ENCODE measurements at places on chromosomes 16 and 17.

DNA sequence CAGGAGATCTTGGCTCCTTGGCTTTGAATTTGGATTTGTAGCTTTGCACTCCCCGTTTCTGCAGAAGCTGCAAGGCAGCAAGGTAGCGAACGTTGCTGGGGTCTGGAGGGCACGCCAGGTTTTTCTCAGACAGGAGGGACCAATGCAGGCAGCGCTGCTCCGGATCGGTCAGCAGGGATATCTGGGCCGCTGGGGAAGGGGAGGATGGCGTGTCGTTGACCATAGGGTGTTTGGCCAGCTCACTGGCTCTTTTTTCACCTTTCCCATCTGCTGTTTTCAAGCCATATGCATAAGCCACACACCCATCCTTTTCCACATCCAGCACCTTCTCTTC lies 15.8 kb downstream of the C16orf46 start:
- DNase-seq, result no peak

DNA sequence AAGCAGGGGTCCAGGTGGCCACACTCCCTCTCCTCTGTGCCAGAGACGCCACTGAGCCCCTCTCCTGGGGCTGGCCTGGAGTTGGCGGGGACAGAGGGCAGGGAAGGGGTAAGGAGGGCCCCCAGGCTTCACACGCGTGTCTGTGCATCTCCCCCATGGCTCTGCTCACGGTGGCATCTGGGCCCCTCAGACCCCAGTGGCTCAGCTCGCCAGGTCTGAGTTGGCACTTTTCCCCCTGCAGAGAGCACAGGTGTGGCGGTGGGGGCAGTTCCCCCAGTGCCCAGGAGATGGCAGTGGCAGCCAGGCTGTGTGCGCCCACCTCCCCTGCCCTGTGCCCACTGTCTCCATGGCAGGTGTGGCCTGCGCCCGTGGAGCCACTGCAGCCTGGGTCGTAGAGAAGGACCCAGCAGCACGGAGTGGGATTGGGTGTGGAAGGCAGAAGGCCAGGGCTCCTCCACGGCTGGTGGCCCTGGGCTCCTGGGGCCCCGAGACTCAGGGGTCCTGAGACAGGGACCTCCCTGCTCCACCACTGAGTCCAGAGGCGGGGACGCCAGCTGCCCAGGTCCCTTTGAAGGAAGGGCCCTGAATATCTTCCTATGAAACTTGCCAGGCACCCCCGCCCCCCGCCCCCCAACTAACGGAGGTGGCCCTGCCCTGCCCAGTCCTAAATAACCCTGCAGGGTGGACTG lies 4.3 kb upstream of the APRT start:
- no peak for DNase-seq

GRCh38 chr17:76262732-76263344 lies 2.3 kb upstream of the UBALD2 start:
- DNase-seq, result no peak

DNA sequence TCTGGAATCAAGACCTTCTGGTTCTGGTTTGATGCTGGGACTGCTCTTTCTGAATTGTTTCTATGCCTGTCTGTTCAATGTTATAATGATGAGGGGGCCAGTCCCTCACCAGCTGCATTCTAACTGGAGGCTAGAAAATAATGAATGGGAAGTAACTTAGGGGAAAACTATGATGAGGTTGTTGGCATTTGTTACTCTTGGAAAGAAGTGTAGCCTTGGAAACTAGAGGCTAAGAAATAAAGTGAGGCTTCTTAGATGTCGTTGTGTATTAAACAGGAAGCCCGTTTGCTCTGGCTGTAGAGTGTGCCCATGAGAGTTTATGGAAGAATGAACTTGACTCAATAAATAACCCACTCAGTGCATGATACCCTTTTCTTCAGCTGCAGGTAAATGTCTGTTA lies 140.8 kb downstream of the PRKCA start:
- no peak for DNase-seq

DNA sequence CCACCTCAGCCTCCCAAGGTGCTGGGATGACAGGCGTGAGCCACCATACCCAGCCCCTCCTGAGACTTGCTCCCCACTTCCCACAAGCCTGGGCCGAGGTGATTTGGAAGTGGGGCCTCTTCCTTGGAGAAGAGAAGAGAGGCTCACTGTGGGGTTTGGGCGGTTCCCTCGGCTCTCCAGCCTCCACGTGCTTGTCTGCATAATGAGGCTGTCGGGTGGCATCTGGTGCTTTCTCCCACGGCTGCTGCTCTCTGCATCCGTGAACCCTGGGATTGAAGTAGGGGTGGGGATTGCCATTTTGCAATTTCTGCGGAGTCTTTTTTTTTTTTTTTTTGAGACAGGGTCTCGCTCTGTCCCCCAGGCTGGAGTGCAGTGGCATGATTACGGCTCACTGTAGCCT lies 101.4 kb downstream of the RAP1GAP2 start:
- DNase-seq, result no peak

GRCh38 chr17:81244358-81245023 lies 5.4 kb downstream of the NDUFAF8 start:
- DNase-seq, result no peak

DNA sequence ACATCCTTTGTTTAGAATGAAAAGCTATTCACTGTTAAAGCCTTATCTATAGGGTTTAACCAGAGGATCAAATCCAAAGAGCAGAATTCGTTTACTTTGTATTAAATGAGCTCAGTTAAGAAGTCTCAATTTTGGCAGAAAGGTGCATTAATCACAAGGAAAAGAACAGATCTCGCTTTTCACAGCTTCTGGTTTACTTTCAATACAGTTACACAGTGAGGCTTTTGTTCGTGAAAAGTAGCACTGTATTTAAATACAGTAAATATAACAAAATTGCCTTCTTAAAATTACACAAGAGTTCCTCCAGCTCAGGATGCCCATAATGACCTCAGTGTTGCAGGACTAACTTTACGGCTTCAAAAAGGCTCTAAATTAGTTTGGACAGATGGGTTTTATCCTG lies 669.1 kb upstream of the SALL1 start:
- DNase-seq, result no peak

- no peak for DNase-seq
Measured at GRCh38 chr17:29930409-29931010, 482 bp upstream of the SSH2 start.

DNA sequence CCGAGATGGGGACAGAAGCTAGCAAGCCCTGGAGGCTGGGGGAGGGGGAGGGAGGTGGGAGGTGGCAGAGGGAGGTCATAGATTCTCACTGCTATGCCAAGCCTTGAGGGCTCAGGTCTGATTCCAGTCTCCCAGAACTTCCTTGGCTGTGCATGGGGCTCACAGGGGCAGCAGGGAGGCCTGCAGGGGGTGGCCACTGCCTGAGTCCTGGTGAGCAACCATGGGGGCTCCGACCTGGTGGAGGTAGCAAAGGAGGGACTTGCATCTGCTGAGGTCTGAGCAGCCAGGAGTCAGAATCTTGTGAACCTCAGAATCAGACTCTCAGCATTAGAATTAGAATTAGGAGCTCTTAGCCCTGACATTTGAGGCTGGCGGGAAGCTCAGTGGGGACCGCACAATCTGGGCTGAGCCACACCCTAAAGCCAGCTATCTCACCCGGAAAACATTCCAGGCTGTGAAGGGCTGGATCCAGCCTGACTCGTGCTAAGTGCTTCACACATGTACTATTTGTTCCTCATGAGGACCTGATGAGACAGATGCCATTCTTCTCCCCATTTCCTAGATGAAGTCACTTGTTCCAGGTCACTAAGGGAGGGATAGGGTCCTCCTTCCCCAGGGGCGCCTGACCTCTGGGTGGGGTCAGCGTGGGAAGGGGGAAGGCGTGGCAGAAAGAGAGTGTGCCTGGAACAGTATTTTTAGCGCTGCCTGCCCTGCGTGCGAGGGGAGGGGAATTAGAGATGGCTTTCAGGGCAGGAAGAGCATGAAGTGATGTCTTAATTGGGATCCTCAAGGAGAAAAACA lies 17.3 kb upstream of the KCNJ12 start:
- no peak for DNase-seq

DNA sequence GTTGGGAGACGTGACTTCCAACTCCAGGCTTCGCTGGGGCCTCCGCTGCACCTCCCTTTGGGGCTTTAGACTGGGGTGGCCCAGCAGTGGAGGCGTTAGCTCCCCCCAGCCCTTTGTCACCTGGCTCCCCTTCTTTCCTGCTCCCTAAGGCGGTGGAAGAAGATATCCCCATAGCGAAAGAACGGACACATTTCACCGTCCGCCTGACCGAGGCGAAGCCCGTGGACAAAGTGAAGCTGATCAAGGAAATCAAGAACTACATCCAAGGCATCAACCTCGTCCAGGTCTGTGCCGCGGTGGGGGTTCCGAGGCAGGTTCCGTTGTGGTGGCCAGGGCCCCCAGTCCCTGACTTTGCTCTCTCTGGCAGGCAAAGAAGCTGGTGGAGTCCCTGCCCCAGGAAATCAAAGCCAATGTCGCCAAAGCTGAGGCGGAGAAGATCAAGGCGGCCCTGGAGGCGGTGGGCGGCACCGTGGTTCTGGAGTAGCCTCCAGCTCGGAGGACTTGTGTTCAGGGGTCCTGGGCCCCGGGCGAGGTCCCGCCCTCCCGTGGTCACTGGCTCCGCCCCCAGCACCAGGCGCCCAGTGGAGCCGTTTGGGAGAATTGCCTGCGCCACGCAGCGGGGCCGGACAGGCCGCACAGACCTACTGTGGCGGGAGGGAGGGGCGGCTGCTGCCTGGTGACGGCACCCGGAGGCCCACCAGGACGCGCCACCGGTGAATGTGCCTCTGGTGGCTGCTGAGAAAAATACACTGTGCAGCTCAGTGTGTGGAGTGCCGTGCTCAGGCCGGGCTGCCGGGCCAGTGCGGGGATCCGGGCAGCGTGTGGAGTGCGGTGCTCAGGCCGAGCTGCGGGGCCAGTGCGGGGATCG lies 3.8 kb downstream of the MRPL12 start:
- DNase-seq, result no peak

- no peak for DNase-seq
Measured at GRCh38 chr17:4174556-4174955, 31.6 kb downstream of the CYB5D2 start.

DNA sequence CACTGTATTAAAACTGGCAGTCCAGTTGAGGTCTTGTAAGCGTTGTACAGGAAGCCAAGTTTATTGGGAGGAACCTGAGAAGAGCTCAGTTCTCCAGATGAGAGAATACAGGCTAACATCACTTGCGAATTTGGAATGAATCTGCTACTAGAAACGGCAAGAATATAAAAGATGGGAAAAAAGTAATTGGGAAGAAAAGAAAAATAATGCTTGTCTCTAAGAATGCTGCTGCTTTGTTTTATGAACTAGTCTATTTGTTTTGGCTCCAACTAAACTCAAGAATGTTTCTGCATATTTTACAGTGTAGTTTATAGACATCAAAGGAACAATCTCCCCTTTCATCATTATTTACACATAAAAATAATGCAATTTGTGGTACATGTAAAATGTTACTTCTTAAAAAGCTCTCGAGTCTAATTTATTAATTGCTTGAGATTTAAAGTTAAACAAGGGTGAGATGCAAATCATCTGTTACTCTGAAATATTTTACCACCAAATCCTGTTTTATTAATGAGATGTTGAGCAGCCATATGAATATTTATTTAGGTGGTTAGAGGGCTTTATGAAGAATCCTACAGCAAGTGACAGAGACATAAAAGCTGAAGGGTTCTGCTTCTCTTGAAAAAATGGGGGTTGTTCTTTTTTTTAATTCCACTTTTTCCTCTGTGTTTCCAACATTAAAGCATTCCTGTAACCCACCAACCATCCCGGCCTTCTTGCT lies 162.1 kb upstream of the AXIN2 start:
- no peak for DNase-seq

DNA sequence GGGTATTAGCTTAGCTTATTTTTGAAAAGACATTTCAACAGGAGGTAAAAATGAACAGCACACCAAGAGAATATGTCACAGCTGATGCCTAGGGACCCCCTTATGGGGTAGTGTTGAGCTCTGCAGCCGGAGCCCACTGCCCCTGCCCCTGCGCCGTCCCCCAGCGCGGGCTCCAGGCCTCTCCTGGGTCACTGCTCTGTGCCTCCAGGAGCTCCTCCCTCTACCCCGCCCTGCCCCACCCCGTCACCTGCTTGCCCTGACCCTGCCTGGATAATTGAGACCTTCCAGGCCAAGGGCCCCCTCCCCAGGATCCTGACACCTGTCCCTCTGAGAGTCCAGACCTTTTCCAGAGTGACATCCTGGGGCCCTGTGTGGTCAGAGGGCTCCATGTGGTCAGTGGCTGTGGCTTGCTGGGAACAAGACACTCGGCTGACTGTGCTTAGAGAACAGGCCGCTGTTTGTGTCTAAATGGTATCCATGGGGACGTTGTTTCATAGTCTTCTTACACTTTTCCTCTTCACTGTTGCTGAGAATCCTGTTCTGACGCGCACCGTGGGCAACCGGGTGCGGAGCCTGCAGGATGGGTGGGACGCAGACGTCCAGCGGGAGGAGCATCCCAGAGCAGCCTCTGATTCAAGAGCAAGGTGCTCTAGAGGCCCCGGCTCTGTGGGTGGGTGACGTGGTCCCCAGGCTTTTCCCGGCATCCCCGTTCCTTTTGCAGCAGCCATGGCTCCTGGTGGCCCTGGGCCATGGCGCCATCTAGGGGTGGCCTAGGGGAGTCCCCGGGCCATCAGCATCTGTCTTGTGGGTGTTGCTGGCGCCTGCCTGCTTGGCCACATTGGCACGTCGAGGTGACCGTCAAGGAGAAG lies 20.0 kb upstream of the WFIKKN1 start:
- DNase-seq, result peak; percentile 59

GRCh38 chr16:23435500-23435899 lies 17.5 kb downstream of the COG7 start:
- DNase-seq, result peak; percentile 42

DNA sequence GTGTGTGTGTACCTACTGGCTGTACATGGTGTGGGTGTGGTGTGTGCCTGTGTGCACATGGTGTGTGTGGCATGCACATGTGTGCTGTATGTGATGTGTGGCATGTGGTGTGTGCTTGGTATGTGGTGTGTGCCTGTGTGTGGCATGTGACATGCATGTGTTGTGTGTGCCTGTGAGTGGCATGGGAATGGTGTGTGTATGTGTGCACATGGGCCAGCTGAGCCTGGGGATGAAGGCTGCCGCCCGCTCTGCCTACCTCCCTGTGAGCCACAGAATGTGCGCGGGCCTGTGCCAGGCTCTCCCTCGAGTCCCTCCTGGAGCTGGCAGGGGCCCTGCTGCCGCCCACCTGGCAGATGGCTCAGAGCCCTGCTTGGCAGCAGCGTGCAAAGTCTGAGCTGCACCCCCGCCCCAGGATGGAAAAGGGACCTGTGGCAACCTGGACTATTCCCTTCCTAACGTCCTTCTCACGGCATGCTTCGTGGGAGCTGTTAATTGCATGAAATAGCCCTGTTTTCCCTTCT lies 9.3 kb downstream of the PRSS27 start:
- DNase-seq, result no peak

- DNase-seq, result no peak
Measured at GRCh38 chr17:53819956-53820355, 2.8 kb upstream of the KIF2B start.

GRCh38 chr17:17782523-17783115 lies 54.2 kb downstream of the SREBF1 start:
- DNase-seq, result no peak
